CD4-positive, alpha-beta T cell treated with Interleukin-6 for 4 hours (primary cell): ENCODE measurements at places on chromosomes 12 and 14.

GRCh38 chr12:47755655-47756562 is 2.8 kb downstream of the RAPGEF3 start:
- DNase-seq: no peak

GRCh38 chr12:19759227-19759626 is 319.9 kb downstream of the AEBP2 start:
- DNase-seq: no peak

DNA sequence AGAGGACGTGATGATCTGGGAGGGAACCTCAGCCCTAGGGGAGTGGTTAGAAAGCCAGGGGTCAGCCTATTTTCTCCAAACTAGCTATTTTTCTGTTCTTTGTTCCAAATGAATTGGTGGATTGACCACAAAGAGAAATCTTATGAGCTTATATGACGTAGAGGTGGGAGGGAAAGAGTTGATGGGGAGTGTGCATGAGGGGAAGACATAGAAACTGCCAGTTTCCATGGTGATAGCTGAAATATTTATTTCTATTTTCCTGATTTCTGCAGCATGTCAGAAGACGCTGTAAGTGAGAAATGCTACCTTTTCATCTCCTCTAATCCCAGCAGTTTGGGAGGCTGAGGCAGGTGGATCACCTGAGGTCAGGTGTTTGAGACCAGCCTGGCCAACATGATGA is 51.4 kb upstream of the CISTR start:
- no peak for DNase-seq

- no peak for DNase-seq
Observed at GRCh38 chr12:127386723-127387122, 880.2 kb upstream of the TMEM132C start.

- no peak for DNase-seq
Observed at GRCh38 chr14:30243805-30244204, 315.2 kb upstream of the G2E3 start.
